ENCODE measurements at places on chromosomes 4 and X.

DNA sequence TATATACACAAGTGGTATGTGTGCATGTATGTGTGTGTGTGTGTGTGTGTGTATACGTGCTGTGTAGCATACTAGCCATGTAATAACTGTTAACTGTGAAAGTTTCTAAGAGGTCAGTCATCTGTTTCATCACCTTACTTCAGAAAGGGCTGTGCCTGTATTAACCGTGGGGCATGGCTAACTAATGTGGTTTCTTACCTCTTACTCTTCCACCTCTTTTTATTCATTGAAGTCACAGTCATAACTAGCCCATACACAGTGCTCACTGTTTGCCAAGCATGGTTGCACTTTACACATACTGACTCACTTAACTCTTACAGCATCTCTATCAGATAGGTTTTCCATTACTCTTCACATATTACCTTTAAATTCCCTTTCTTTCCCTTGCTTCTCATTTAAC, 23.7 kb upstream of the LRAT start:
- DNase-seq, result no peak

DNA sequence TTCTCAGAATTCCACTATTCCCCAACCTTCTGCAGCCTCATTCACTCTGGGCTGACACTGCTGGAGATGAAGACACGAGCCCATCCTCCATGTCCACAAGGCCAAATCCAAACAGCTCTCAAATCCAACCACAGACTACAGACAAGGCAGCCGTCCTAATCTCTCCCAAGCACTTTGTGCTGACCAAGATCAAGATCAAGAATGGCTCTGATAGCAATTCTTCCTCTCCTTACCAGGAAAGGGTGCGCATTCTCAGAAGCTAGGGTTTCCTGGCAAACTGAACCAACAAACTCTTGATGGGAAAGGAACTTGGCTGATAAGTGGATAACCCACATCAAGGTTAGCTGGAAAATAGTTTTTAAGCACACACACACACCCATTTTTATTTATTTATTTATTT, 26.5 kb downstream of the RELL1 start:
- no peak for DNase-seq

- no peak for DNase-seq
Observed at GRCh38 chr4:105551965-105552746, at the start of gene ARHGEF38. ARHGEF38 (plus strand) TSS chr4:105552620; CDS start chr4:105552766, 146 bp downstream.

GRCh38 chr4:106365613-106366012, 3.0 kb downstream of the GIMD1 start:
- no peak for DNase-seq

DNA sequence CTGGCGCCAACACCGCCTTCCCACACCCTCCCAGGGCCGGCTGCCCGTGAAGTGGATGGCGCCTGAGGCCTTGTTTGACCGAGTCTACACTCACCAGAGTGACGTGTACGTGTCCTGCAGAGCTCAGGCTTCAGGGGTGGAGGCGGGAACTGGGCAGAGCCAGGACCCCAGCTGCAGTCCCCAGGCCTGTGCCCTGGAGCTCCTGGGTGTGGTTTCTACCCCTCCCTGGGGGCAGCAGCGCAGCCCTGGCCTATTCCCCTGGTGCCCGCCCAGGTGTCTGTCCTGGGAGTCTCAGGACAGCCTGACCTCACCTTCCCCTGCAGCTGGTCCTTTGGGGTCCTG, 13.1 kb downstream of the FGFR3 start:
- no peak for DNase-seq

DNA sequence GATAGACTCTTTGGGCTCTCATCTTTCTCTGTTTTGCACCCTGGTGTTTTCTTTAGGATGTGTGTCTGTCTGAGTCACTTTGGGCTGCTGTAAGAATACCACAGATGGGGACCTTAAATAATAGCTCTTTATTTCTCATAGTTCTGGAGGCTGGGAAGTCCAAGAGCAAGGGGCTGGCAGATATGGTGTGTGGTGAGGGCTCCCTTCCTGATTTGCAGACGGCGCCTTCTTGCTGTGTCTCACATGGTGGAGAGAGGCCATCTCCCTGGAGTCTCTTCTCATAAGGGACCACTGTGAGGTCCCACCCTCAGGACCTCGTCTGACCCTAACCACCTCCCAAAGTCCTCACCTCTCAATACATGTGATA, 93.7 kb upstream of the ADRA2C start:
- DNase-seq, result no peak

DNA sequence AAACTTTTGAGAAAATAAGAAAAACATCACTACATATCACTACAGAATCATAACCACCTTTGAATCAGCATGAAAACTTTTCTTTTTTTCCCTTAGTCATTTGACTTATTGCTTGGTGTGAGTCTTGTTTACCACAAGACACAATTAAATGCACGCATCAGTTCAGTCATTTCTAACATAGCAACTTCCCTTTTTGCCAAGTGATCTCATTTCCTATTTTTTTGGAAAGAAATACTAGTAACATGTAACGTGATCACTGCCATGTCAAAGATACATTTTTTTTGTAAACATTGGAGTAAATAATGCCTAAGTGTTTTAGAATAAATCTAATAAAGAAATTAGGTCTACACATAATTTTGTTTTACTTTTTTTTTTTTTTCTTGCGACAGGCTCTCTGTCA, 5.1 kb upstream of the CXCL8 start:
- DNase-seq, result no peak

DNA sequence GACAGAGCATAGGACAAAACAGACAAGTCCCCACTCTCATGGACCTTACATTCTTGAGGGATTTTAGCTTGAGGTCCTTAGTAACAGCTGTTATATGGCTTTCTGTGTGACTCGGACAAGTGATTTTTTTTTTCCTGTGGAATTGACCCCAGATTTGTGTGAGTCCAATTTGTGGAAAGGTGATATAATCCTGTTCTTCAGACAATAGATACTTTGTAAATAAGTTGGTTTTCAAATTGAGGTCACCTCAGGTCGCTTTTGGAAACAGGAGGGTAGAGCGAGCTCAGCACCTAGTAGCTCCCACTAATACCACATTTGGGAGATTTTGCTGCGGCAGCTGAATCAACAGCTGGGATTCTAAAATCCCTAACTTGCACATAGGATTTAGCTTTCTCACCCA, 1008.8 kb downstream of the ADGRL3 start:
- no peak for DNase-seq

DNA sequence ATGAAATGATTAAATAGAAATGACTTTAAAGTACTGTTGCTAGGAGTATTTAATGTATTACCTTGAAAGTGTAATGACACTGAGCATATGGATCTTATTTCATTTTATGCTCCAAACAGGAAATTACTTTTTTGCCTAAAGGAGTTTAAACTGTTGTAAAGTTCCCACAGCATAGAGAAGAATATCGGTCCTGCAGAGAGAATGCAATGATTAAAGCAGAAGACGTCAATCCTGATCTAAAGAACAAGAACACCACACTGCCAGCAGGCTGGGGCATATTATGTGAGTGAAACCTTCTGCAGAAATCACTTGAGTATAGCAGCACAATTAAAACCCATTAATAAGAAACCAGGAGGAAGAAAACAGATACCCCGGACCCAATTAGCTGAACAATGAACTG, 72.8 kb upstream of the CAMK2D start:
- DNase-seq, result no peak

DNA sequence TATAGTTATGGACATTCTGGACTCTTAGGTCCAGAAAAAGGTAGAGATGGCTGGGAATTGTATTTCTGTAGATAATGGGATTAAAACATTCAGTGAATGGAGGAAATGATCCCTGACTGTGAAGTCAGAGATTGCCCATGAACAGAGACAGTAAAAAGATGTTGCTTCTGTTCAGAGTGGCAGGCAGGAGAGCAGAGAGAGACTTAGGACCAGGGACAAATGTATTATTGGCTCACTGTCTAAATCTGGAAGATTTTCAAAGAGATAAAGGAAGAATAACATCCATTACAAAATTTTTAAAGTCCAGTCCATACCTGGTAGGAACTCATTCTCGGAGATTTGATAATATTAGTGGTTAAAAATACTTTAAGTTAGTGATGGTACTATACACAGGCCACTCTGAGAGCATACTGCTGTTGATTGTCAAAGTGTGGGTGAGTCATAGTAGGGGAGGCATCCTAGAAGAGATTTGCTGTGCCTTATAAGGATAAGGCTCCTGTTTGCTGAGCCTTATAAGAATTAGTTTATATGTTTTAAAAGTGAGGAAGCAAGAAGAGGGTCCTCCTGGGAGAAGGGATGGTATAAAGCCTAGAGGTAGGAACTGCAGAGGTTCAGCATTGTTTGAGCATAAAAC, 53.0 kb downstream of the JADE3 start:
- DNase-seq, result no peak

- no peak for DNase-seq
Observed at GRCh38 chrX:37818031-37818430, 29.3 kb downstream of the DYNLT3 start.

GRCh38 chrX:148426467-148426866, 74.0 kb upstream of the AFF2 start:
- DNase-seq, result no peak

- no peak for DNase-seq
Observed at GRCh38 chrX:10414862-10415261, 205.5 kb downstream of the MID1 start.

DNA sequence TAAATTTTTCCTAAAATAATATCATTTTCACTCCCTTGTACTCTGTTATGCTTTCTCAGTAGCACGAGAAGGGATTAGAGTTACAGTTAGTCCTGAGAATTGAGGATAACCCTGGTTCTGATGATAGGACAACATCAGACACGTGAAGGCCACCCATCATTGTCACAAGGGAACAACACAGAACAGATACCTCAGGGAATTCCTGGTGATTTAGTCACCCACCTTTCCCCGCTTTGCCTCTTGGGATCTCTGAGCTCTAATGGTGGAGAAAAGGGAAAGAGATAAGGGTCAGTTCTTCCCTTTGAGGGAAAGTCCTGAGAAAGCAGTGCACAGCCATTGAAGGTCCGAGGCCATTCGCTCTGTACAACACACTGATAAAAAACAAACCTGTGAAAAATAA, 112.3 kb upstream of the GALNT7 start:
- DNase-seq, result no peak

GRCh38 chr4:110412354-110413065, 63.4 kb upstream of the ENPEP start:
- no peak for DNase-seq

GRCh38 chr4:117400039-117400835, 314.9 kb upstream of the TRAM1L1 start:
- no peak for DNase-seq

DNA sequence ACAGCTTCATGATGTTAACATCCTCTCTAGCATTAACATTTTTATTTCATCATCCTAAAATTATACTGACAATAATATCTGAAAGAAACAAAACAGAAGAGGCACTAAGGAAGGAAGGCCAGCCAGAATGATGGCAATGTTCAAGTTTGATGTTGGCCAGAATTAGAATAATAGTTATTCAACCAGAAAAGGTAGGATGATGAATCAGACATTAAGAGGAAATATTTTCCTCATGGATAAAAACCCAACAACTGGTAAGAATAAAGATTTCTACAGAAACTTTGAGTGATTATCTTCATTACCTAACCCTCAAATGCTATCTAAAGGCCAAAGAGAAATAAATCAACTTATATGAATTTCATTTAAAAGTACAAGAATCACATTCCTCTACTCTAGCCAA, 105.2 kb downstream of the PDE5A start:
- no peak for DNase-seq

DNA sequence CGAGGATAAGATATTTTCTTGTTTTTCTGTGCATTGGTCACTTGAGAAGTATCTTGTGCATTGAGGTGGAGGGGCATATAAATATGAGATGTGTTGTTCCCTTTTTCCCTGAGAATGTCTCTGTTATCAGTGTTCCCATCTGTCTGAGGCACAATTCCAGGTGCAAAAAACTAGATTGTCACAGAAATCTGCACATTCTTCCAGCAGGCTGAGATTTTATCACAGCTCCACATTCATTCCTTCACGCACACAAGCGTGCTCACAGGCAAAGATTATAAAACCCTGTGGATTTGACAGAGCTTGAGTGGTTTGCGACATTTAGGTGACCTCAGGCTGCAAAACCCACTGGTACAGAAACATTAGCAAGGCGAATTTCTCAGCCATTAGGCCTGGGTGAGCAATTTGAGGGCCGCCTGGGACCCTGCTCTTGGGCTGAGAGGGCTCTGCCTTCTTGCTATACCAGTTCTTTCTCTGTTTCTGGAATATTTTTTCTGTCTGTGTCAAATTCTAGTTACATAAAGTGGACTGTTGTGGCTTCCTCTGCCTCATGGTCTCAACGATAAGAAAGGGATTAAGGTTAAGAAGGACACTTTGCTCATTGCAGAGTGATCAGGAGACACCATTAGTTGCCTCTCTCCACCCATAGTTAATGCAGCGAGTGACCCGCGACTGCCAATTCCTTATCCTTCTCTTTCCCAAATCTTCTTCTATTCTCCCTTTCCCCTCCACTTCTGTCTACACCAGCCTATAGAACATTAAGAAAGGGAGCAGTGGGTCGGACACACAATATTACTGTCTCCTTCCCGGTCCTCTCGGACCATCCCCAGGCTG, 86.7 kb upstream of the C1QTNF7 start:
- DNase-seq, result no peak

DNA sequence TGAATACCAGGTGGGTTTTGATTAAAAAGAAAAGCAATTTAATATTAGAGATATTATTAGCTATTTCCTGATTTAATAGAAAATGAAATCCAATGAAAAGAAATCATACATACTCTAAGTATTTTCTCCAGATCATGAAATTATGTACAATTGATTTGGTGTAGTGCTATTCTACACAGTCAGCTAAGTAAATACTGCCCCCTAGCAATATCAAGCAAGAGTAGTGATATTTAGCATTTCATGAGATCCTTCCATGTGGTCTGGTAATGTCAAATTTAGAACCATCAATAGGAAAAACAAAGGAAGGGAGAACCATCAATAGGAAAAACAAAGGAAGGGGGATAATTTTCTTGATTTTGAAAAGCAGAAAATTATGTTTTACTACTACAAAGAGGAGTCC, 114.6 kb downstream of the TBCK start:
- DNase-seq, result no peak

DNA sequence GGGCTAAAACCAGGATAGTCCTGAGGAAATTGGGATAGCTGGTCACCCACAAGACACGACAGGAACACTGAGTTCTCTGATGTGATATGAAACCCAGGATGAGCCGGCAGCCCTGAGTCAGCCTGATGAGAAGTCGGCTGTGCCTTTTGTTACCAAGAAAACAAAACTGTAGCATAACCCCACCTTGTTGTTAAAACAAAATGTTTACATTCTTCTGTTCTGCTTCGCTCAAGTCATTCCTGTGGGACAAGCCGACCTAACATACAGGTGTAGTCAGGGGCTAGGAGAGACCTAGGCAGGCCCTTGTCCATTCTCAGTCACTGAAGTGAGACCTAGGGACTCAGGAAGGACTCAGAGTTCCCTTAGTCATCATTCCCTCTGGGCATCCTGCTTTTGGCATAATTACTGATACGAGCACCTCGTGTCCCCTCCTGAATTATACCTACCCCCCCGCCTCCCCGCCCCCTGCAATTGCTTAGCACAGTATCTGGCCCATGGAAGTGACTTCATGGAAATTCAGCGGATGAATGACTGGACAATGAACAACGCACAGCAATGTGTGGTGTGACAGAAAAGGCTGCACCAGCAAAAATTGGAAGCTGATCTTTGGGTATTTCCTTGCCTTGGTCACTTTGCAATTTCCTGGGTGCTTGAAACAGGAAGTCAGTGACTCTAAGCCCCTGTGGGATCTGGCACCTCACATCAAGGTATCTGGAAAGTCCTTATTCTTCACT, 31.9 kb upstream of the TLR2 start:
- DNase-seq, result no peak

- no peak for DNase-seq
Observed at GRCh38 chr4:1523907-1524636, 117.8 kb upstream of the NKX1-1 start.

All from activated CD4-positive, alpha-beta T cell treated with anti-CD3 and anti-CD28 coated beads, Interleukin-2, amount 50 U/mL, for 1 hour (primary cell).